ENCODE measurements at places on chromosomes 1 and 21.
A peak's percentile ranks its signal among the peaks of the same experiment; 100 is the strongest.

- DNase-seq, result no peak
Measured at GRCh38 chr1:169915150-169915549, 21.5 kb upstream of the SCYL3 start.

DNA sequence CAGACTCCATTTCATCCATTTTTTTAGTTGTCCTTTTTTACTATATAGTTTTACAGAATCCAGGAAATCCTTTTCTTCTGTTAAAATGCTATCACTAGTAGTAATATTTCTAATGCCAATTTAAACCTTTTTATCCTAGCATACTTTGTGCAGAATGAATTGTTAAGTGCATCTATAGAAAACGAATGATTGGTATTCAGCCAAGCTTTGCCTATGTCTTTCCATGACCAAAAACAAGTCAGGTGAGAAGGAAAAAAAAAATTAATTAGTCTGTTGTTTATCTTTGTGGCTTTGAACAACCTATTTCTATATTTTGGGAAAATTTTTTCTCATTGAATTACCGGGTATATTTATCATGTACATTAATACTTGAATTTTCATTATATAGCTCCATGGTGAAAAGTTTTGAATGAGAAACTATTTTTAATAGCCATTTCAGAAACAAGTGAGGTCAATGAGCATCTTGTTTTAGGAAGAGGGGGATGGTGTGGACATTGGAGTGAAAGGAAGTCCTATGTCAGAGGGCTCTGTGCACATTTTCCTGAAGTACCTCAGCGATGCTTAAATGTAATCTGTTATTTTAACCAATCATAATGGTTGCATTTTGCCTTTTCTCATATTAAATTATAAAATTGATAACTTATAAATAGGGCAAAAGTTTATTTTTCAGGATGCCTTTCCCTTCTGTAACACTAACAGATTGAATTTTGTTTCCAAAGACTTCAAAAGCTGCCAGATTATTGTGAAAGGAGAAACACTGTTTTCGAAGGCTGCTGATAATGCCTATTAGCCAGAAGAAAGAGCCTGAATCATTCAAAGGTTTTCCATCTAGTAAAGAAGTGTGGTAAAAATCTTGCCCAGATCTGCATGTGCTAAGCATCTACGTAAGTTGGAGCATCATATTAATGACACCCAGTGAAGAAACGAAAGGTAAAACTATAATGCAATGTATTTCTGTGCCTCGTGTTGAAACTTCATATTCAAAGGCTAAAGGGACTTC, 73.8 kb upstream of the S1PR1 start:
- no peak for DNase-seq

DNA sequence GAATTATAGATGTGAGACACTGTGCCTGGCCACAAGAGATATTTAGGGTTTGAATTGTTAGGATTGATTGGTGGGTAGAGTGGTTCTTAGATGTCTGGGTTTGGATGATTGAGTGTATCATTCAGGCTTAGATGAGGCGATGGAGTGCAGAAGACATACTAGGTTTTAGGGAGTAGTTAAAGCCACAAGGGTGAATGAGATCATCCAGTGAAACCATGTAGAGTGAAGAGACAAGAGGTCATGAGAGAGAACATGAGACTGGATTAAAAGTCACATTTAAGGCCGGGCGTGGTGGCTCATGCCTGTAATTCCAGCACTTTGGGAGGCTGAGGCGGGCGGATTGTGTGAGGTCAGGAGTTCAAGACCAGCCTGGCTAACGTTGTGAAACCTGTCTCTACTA, 37.2 kb downstream of the ZFYVE9 start:
- no peak for DNase-seq

DNA sequence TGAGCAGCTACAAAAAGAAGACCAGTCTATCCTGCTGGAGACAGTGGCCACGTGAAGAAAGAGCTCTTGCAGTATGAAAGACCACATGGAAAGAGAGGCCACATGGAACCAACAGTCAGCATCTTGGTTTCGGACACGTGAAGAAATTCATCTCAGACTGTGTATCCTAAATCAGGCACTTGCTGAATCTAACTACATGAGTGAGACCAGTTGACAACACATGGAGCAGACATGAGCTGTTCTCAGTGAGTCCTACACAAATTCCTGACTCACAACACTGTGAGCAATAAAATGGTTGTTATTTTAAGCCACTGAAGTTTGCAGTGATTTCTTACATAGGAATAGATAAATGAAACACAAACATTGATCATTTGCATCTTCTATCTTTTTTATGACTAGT, 2.4 kb upstream of the TAF1A start:
- DNase-seq, result no peak

DNA sequence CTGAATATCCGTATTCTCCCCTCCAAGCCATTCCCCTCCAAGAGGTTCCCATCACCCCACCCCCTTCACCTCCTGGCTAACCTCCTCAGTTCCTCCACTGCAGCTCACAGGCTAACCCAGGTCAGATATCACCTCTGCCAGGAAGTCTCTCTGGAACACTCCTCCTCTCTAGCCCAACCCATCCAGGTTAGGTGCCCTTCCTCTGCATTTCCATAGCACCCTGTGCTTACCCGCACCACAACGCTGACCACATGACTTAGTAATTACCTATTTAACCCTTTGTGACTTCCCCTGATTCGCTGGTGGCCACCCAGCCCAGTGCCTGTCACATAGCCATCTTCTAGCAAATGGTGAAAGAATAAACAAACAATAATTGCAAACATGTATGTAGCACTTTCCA, 49.5 kb upstream of the IFFO2 start:
- DNase-seq, result no peak

- DNase-seq, result no peak
Measured at GRCh38 chr1:43373066-43373940, 5.5 kb upstream of the ELOVL1 start.

DNA sequence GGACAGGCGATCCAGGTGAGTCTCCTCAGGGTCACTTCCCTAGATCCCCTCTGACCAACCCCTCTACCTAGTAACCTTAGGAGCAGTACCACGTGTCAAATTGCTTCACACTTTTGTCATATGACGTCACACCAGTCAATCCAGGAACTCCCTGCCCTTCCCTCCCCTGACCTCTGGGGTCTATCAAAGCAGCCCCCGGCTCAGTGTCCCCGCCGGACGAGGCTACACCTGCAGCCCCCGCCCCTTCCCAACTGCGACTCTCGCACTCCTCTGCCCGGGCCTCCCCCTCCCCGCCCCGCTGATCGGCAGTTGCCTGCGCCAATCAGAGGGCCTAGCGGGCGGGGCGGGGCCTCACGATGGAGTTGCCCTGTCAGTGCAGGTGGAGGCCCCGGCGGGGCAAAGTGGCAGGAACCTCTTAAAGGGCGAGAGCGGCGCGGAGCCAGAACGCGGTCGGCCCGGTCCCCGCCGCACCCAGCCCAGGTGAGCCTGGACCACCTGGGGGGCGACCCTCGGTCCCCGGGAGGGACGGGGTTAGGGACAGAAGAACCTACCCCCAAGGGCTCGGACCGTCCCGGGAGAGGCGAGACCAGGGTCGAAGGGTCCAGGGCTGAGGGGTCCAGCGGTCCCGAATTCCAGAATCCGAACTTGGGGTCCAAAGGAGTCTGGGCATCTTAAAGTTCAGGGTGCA, 27.5 kb upstream of the EPB41 start:
- DNase-seq, result peak; percentile 86

GRCh38 chr1:199909137-199909536, 118.4 kb upstream of the NR5A2 start:
- no peak for DNase-seq

DNA sequence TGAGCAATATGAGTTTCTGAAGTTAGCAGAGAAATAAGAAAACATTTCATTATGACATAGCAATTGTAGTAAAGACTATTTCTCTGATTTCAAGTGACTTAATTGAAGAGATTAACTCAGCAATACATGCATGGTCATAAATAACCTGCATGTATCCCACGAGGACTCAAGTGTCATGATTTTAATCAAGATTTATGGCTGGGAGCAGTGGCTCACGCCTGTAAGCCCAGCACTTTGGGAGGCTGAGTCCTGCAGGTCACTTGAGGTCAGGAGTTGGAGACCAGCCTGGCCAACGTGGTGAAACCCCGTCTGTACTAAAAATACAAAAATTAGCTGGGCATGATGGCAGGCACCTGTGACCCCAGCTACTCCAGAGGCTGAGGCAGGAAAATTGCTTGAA, 311.9 kb upstream of the PLD5 start:
- no peak for DNase-seq

- no peak for DNase-seq
Measured at GRCh38 chr1:63937461-63938022, 163.7 kb downstream of the ROR1 start.

- DNase-seq, result no peak
Measured at GRCh38 chr1:180781718-180782117, 131.0 kb upstream of the KIAA1614 start.

GRCh38 chr21:15775291-15775690, 45.5 kb downstream of the USP25 start:
- no peak for DNase-seq

DNA sequence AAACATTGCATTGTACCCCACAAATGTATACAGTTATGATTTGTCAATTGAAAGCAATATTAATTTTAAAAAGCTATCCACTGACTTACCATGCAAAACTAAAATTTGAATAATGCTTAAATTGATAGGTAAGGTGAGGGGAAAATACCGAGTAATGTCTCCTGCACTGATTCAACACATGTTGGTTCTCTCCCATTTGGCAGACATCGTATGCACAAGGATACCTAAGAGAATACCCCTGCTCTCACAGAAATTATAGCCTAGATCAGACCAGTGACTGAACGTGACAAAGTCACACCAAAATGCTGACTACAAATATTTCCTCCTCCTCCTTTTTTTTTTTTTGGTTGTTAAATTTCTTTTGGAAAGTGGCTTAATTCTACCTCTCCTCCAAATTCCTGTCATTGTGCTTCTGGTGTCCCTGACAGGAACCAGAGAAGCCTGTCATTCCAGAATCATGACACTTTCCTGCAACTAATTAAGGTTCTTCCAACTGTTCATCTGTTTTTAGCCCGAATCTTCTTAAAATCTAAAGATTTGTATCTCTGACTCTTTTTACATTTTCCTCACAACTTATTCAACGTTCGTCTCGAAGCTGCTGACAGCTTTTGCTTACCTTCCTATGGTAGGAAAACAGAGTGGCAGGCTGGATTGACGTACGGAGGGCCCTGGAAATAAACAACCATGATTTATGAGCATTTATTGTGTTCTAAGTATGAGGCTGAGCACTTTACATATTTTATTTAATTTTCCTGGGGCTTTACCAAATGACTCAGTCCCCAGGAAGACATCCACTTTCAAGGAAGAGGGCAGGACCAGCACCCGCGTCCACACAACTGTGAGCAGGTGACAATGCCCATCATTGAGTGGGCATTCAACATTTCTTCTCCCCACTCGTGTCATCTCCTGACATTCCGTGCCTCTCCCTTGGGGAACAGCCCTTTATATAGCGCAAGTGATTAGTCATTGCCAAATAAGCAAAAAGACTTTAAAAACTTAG, 57.9 kb upstream of the KCNE2 start:
- no peak for DNase-seq

DNA sequence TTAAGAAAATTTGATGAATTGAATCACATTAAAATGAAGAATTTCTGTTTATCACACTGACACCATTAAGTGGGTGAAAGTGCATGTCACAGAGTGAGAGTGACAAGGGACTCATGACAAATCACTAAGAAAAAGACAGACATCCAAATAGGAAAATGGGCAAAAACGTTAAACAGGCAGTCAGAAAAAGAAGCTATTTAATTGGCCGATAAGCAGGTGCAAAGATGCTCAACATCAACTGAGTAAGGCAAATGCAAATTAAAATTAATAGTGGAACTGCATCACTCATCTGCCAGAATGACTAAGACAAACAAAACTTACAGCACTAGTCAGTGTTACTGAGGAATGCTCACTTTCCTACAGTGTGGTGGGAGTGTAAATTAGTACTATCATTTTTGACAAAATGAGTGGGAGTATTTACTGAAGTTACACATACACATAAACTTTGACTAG, 39.2 kb upstream of the RUNX1 start:
- no peak for DNase-seq

- DNase-seq, result no peak
Measured at GRCh38 chr1:52857443-52857842, 14.9 kb downstream of the ZYG11A start.

DNA sequence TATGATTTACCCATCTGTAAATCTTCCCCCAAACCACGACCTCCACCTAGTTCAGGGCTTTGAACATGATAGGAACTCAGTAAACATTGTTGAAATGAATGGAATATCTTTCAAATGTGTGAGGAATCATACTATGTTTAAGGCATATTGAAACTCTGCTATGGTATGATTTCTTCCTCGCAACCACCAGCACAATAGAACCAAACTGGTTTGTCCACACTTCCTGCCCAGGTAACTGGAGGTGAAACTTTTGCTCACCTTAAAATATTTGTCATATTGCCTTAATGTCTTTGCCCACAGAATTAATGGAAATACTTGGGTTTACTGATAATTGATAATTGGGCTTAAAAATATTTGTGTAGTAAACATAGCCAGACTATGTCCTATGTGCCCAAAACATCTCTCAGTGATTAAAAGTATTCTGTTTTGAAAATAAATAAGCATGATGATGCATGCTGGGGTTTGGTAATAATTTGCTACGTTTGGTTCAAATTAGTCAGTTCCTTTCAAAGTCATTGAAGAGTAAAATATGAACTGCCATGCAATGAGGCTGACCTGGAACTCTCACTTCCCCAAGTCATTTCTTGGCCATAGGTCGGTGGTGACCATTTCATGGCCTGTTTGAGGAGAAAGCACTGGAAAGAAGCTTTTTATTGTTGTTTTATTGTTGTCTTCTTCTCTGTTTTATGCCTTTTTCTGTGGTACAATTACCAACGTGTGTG, 73.3 kb downstream of the TNFSF18 start:
- no peak for DNase-seq

DNA sequence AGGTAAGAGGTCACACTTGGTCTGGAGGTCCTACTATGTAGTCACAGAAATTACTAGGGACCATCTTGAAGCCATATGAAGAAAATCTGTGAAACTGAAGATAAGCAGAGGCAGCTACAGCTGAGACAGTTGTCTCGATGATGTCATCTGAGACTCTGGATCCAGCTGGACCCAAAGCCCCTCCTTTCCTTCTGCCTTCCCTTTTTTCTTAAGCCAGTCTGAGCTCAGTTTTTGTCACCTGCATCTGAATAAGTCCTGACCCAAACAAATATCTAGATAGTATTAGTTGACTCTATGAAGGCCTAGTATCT, 143.3 kb downstream of the ETS2 start:
- no peak for DNase-seq

DNA sequence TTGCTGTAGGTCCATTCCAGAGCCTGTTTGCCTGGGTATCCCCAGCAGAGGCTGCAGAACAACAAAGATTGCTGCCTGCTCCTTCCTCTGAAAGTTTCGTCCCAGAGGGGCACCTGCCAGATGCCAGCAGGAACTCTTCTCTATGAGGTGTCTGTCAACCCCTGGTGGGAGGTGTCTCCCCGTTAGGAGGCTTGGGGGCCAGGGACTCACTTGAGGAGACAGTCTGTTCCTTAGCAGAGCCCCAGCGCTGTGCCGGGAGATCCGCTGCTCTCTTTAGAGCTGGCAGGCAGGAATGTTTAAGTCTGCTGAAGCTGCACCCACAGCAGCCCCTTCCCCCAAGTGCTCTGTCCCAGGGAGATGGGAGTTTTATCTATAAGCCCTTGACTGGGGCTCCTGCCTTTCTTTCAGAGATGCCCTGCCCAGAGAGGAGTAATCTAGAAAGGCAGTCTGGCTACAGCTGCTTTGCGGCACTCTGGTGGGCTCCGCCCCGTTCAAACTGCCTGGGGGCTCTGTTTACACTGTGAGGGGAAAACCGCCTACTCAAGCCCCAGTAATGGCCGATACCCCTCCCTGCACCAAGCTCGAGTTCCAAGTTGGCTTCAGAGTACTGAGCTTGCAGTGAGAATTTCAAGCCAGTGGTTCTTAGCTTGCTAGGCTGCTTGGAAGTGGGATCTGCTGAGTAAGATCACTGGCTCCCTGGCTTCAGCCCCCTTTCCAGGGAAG, 8.7 kb upstream of the SLC25A24 start:
- DNase-seq, result no peak
